ENCODE measurements at places on chromosomes 13 and 19.

- DNase-seq, result peak; percentile 61
These were observed 8.7 kb upstream of the ATP12A start for GRCh38 chr13:24671386-24672113.

- no peak for DNase-seq
These were observed 25.2 kb downstream of the IGFL1 start for GRCh38 chr19:46254776-46255175.

DNA sequence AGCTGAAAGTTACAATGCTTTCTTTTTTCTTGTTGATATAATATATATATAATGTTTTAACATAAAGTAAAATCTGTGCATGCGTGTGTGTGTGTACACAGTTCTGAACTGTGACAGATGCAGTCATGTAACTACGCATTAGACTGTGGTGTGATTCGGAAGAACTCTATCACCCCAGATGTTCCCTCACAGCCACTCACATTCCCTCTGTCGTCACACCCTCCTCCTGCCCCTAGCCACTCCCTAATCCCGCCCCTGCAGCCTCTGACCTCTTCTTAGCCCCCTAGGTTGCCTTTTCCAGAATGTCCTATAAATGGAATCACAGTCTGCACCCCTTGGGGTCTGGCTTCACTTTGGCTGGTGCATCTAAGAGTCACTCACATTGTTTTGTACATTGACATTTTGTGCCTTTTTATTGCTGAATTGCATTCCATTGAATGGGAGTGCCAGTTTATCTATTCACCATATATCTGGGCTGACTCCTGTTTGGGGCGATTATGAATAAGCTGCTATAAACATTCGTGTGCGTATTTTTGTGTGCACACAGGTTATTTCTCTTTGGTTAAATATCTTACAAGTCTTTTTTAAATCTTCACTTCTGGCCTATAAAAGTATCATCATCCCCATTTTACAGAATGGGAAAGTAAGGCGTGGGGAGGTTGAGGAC is 20.4 kb downstream of the DHRS12 start:
- DNase-seq, result no peak

GRCh38 chr13:95924389-95924994 is 128.7 kb downstream of the UGGT2 start:
- peak; percentile 47 for DNase-seq

- DNase-seq, result no peak
These were observed 149 bp downstream of the MED26 start for GRCh38 chr19:16627928-16628182.

- no peak for DNase-seq
These were observed 64.9 kb downstream of the HSPH1 start for GRCh38 chr13:31096654-31097302.

GRCh38 chr13:34681405-34681955 is 260.6 kb upstream of the NBEA start:
- no peak for DNase-seq

- peak; percentile 56 for DNase-seq
These were observed 19.7 kb downstream of the MED26 start for GRCh38 chr19:16608290-16608739.

GRCh38 chr19:47652285-47652684 is 43.4 kb downstream of the BICRA start:
- DNase-seq, result no peak

GRCh38 chr19:48676487-48676886 is 3.7 kb upstream of the NTN5 start:
- DNase-seq, result no peak

DNA sequence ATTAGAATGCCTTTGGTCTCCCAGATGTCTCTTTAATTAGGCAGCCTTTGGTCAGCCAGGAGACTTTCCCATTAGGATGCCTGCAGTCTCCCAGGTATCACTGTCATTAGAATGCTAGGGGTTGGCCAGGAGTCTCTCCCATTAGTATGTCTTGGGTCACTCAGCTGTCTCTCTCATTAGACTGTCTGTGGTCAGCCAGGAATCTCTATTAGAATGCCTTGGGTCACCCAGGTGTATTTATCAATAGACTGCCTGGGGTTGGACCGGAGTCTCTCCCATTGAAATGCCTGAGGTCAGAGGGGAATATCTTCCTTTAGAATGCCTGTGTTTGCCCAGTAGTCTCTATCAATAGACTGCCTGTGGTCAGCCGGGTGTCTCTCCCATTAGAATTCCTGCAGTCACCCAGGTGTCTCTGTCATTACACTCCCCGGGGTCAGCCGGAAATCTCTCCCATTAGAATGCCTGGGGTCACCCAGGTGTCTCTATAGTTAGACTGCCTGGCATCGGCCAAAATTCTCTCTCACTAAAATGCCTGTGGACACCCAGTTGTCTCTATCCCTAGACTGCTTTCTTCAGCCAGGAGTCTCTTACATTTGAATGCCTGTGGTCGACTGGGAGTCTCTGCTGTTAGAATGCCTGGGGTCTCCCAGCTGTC is 1460.3 kb downstream of the UQCRFS1 start:
- DNase-seq, result no peak

GRCh38 chr19:50719566-50719965 is at the start of gene SHANK1:
Gene SHANK1, minus strand, starts transcription at chr19:50719802. Its CDS starts 2,883 bp downstream, at chr19:50716919.
- DNase-seq, result no peak

GRCh38 chr19:49782515-49782914 is 15.7 kb downstream of the AP2A1 start:
- DNase-seq, result no peak

DNA sequence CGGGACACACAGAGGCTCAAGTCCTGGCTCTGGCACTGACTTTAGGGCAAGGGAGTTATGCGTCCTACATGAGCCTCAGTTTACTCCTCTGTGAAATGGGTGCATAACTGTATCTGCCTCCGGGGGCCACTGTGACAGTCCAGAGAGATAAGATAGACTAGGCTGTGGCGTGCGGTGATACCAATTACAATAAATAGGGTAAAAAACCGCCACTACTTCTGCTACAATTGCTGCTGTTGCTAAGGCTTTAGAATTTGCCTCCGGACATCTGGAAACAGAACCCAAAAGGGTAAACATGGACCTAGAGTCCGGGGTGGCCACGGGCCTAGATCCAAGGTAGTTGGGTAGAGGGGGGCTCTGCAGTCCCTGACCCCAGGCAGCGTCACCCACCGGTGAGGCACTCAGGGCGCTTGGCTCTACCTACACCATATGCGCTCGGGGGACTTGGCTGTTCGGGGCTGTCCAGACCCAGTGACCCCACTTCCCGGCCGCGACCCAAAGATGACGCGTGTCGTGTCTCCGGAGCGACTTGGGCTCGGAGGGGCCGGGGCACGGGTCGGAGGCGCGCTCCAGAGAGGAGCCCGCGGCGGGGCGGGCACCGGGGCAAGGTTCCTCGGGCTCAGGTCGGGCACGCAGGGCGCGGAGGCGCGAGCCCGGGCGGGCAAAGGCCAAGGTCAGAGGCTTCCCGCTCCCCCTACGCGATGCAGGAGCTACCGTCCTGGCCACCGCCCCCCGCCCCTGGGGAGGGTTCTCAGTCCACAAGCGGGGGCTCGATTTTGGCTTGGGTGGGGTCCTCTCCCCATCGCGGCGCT is 1.1 kb downstream of the INSR start:
- DNase-seq, result no peak

GRCh38 chr13:20425819-20426219 is 99.8 kb downstream of the CRYL1 start:
- no peak for DNase-seq

- no peak for DNase-seq
These were observed 4.8 kb upstream of the ALOX5AP start for GRCh38 chr13:30730526-30730925.

DNA sequence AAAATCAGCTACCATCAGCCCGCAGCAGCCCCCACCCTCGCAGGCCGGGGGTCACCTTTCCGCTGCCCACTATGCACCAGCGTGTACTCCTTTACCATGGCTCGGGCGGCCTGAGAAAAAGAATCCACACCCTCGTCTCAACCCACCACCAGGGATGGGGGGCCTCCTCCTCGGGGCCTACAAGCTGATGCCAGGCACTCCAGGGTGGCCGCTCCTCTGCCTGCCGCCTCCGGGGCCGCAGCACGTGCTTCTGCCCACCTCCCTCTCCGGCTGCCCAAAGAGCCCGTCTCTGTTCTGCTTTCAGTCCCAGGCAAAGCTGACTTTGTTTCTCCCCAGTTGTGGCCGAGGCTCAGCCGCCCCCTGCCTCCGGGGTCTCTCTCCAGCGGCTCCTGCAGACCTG is 11.1 kb upstream of the MEX3D start:
- no peak for DNase-seq

DNA sequence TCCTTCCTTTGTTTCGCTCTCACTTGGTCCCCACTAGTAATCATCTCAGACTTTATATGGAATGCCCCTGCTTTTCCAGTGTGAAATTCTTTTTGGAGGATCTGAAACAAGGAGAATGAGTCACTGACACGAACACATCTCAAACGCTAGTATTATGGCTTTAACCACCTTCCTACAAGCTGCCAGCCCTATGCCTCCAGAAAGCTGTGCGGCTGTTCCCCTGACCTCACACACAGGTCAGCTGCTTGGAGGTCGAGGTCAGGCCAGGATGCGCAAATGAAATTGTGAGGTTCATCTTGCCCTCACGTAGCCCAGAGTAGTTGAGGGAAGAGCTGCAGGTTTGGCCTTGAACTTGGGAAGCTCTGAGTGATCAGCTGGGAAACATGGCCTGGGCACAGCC is 449.8 kb downstream of the FGF9 start:
- DNase-seq, result no peak

DNA sequence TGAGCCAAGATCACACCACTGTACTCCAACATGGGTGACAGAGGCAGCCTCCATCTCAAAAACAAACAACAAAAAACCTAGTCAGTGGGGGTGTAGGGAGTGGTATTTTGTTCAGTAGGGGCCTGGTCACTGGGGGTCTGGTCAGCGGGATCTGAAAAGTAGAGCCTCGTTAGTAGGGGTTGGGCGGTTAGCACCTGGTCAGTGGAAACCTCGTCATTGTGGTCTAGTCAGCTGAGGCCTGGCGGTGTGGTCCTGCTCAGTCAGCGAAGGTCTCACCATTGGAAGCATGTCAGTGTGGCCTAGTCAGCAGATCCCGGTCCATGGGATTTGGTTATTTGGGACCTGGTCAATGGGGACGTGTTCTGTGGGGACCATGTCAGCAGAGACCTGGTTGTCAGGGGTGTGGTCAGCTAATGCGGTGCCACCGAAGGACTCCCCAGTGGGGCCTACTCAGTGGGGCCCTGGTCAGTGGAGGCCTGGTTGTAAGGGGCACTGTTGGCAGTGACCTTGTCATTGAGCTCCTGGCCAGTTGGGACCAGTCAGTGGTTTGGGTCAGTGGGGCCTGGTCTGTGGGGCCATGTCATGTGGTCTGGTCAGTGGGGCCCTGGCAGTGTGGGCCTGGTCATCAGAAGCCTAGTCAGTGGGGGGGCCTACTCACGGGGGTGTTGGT is 63.0 kb upstream of the TPM4 start:
- no peak for DNase-seq

DNA sequence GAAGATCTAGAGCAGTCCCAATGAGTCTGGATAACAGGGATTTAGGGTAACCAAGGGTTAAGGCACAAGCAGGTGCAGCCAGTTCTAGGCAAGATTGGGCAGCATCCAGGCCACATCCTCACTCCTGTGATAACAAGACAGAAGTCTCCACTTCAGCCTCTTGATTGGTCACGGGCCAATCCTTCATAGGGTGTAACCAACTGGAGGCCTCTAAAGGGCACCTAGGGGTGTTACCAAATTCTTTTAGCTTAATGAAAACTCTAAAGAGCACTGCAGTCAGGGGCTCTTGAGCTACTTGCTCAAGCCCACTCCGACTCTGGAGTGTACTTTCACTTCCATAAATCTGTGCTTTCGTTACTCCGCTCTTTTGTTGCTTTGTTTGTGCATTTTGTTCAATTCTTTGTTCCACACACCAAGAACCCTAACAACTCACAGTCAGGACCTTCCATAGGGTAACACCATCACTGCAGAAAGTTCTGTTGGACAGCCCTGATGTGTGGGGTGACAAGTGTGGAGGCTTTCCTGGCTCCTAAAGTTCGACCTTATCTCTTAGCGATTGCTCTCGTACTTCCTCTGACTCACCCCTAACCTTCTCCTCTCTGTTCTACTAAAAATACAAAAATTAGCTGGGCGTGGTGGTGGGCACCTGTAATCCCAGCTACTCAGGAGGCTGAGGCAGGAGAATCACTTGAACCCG is 36.1 kb downstream of the ZSWIM9 start:
- no peak for DNase-seq

DNA sequence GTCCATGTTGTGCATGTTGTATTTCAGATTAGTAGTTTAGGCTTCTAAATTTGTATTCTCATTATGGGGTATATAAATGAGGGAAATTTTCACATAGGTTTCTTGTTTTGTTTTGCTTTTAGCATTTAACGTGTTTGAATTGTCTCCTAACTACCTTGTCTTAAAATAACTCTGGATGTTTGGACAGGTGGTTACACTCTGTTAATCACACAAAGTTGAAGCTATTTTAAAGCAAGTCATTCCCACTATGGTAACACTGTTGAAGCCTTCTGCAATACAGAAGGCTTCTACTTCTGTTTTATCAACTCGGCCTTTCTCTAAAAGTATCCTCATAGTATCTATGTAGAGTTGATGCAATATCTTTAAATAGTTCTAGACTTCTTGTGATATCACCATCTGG is 245.3 kb upstream of the HTR2A start:
- DNase-seq, result no peak

DNA sequence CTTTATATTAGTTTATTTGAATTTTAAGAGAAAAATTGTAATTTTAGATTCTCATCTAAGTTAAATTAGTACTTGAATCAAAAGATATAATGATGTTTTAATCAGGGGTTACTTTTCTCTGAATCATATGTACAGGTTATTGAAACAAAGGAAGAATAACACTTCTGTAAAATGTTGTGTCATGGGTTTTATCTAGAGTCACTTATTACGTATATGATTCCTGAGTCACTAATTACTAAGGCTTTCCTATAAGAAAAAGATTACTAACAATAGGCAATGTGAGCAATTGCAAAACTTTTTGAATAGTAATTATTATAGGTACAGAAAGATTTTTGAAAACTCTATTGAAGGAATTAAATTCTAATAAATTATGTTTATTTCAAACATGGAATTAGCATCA is 99.2 kb upstream of the KLF5 start:
- no peak for DNase-seq

DNA sequence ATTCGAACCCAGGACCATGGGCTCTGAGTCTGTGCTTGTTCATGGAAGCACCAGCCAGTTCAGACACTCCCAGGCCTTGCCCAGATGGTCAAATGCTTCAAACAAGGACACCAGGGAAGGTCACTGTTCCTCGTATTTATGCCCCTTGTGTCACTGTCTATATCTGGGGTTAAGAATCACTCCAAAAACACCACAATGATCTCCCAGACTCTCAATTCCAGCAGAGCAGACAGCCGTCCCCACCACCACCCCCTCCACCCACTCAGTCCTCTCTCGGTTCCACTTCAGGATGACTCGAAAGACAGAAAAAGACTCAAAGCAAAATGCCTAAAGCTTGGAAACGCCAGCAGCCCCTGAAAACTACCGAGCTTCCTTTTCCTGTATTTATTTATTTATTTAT is 79.0 kb downstream of the INSR start:
- no peak for DNase-seq

GRCh38 chr13:63435667-63436324 is 2020.1 kb upstream of the PCDH20 start:
- peak; percentile 95 for DNase-seq

- no peak for DNase-seq
These were observed 584.5 kb upstream of the SGCG start for GRCh38 chr13:22596171-22596863.
